ENCODE measurements at places on chromosomes 1 and 21.

DNA sequence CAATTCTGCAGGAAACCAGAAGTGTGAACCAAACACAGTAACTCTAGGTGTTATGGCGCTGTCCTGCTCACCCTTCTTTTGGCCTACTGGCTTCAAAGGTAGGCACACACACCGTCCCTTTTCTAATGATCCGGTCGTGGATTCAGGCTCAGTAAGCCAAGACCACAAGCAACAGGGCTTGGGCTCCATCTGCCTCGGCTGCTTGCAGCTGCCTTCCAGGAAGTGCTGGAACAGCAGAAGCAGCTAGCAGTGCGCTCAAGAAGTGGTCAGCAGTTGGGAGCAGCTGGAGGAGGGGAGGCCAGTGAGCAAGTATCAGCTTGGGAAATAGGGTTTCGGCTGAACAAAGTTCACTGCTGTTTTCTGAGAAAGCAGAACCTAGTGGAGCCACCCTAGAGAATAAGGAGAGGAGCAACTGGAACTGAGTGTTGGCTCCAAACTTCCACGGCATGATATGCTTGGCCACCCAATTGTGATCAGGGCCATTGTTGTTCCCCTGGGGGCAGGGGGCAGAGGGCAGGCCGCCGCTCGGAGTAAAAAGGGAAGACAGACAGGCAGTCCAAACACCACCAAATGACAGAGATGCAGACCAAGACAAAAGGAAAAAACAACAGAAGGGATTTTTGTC, 173.4 kb downstream of the TOMM20 start:
- no peak for DNase-seq

- DNase-seq: no peak
These were observed 8.2 kb downstream of the HCRTR1 start for GRCh38 chr1:31625561-31626222.

- peak; percentile 31 for DNase-seq
These were observed at the start of gene PLEKHG5 for GRCh38 chr1:6491480-6491962. PLEKHG5 (minus strand) TSS chr1:6491667; CDS start chr1:6477571, 14,096 bp downstream.

DNA sequence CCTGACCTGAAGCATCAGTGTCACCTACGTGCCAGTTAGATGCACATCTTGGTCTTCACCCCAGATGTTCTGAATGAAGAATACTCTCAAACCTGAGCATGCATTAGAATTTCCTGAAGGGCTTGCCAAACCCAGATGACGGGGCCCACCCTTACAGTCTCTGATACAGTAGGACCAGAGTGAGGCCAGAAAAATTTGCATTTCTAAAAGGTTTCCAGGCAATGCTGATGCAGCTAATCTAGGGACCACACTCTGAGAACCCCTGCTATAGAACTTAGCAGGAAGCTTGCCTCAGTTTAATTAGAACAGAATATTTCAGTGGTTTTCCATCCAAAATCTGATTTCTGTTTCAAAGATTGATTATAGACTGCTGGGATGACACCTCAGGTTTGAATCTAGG, 9.9 kb upstream of the CTBS start:
- no peak for DNase-seq

GRCh38 chr1:99751877-99752504, 14.4 kb downstream of the FRRS1 start:
- DNase-seq: no peak

DNA sequence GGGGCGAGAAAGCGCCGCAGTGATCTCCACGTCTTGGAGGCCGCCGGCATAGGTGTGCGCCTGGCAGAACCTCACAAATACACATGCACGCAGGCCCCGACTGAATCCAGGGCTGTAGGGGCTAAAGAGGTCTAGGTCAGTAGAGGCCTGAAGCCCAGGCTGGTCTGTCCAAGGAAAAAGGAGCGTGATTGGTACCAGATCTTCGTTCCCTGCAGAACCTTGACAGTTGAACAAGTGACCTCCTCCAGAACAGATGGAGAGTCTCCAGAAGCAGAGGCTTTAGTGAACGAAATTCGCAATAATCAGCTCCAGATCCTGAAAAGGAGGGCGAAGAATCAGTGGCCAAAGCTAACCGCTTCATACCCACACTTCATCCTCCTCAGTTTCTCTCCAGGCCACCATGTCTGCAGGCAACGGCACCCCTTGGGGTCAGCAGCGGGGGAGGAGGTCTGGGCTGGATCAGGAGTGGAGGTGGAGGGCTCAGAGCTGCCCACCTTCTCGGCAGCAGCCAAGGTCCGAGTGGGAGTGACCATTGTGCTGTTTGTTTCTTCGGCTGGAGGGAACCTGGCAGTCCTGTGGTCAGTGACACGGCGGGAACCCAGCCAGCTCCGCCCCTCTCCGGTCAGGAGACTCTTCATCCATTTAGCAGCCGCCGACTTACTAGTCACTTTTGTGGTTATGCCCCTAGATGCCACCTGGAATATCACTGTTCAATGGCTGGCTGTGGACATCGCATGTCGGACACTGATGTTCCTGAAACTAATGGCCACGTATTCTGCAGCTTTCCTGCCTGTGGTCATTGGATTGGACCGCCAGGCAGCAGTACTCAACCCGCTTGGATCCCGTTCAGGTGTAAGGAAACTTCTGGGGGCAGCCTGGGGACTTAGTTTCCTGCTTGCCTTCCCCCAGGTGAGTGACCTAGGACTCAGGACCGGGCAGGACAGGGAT, 749 bp upstream of the PEX11B start:
- DNase-seq: peak; percentile 50

DNA sequence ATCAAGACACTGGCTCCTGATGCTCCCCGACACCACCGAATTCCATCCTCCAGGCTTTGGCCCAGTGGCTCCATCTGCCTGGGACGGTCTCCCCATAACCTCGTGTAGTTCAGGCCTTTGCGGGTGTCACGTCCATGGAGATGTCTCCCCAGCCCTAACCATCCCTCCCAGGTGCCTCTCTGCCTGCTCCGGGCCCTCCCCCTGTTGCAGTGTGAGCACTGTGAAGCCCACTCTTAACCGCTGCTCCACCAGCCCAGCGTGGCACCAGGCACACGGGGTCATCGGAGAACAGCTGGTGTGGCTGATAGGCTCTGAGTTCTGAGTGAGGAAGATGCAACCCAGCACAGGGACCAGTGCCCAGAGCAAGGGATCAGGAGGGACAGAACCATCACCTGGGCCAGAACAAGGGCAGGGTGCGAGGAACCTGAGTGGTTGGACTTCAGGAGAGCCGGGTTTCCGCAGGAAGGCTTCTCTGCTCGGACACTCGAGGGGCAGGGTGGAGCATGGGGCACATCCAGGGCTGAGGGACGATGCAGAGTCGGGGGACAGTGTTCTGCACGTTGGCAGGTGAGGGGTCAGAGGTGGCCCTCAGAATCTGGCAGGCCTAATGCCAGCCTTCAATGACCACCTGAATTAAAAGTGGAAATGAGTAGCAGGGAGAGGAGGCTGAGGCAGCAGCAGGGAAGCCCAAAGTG, 2.6 kb upstream of the GNB1 start:
- DNase-seq: no peak

GRCh38 chr1:21665711-21666575, 3.2 kb downstream of the RAP1GAP start:
- no peak for DNase-seq

DNA sequence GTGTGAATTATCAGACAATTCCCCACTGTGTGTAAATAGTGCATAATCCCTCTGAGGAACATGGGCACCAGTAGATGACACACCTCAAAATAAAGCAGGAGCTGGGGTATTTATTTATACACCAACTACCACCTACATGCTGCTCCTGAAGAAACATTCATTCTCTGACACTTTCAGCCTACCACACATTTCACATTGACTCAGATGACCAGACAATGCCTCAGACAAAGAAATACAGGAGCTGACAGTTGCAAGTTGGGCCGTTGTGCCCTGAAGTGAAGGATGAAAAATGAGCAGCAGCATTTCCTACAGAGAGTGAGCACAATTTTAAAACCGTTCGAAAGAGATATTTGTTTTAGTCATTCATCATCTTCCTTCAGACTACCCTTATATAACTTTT, 63.2 kb downstream of the RGS2 start:
- DNase-seq: no peak

DNA sequence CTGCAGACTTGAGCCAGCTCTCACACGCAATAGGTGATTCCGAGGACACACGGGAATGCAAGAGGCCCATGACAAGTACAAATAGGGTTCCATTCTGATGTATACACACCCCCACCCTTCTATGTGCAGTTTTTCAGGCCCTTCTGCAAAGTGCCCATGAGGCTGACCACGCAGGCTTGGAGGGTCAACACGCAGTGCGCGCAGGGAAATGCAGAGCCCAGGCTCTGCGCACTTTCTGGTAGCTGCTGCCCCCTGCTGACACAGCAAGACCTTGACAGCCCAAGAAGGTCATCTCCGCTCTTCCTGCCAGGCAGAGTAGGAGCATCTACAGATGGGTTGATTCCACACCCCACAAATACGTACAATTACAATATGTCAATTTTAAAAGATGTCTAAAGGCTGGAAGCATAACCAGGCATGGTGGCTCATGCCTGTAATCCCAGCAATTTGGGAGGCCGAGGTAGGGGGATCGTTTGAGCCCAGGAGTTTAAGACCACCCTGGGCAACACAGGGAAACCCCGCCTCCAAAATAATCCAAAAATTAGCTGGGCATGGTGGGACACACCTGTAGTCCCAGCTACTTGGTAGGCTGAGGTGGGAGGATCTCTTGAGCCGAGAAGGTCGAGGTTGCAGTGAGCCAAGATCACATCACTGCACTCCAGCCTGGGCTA, 18.5 kb downstream of the SH3BP5L start:
- DNase-seq: peak; percentile 66

- DNase-seq: no peak
These were observed 51.2 kb downstream of the TENT5C start for GRCh38 chr1:117657031-117657430.

- DNase-seq: no peak
These were observed 528.9 kb downstream of the OMA1 start for GRCh38 chr1:58017641-58018040.

- DNase-seq: no peak
These were observed 71.1 kb downstream of the EPB41 start for GRCh38 chr1:28985427-28985826.

DNA sequence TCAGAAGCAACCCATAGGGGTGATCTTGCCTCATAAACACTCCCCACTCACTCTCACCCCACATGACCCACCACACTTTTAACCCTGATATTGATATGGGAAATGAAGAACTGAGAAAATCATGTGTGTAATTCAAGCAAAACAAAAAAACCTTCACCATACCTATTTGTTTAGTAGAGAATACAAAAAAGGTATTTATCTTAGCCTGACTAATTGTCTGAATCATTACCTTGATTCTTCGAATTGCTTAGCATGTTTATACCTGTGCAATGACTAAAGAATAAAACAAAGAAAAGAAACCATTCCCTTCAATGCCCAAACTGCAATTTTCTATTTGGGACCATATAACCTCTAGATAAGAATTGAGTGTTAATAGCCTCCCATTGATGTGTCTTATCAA, 1.8 kb downstream of the CLDN17 start:
- DNase-seq: no peak

GRCh38 chr1:66489151-66489550, 44.8 kb upstream of the SGIP1 start:
- DNase-seq: no peak

- peak; percentile 21 for DNase-seq
These were observed 68.4 kb downstream of the LUZP1 start for GRCh38 chr1:23100074-23100748.

GRCh38 chr1:107549152-107549810, 408.4 kb downstream of the NTNG1 start:
- DNase-seq: no peak

GRCh38 chr1:199242147-199242546, 603.3 kb downstream of the PTPRC start:
- no peak for DNase-seq

GRCh38 chr1:85544689-85545215, 35.8 kb upstream of the CCN1 start:
- no peak for DNase-seq

- DNase-seq: no peak
These were observed 3.8 kb downstream of the MXRA8 start for GRCh38 chr1:1354271-1355247.

Measured in activated naive CD8-positive, alpha-beta T cell treated with anti-CD3 and anti-CD28 coated beads, Interleukin-2, amount 50 U/mL, for 24 hours (primary cell).